ENCODE measurements at places on chromosomes 5 and 9.

DNA sequence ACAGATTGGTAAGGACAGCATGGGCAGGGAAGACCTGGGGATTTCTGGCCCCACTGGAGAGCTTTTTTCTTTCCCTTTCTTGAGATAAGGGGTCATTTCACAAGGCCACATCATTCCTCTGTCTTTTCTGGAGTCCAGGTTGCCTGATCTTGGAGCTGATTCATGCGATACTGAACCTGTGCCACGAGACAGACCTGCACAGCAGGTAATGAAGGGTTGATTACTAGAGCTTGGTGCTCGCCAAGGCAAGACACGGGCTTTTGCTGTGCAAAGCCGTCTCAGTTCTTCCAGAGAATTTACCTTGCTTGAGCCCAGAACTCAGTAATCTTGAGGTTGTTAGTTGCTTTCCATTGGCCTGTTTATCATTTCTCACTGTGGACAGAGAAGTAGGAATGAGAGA, 39.2 kb downstream of the NUP188 start:
- DNase-seq: no peak

DNA sequence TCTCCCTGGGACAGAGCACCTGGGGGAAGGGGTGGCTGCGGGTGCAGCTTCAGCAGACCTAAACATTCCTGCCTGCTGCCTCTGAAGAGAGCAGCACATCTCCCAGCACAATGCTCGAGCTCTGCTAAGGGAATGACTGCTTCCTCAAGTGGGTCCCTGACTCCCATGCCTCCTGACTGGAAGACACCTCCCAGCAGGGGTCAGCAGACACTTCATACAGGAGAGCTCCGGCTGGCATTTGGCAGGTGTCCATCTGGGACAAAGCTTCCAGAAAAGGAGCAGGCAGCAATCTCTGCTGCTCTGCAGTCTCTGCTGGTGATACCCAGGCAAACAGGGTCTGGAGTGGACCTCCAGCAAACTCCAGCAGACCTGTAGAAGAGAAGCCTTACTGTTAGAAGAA, 77.2 kb downstream of the SLCO6A1 start:
- no peak for DNase-seq

GRCh38 chr5:83914199-83914598, 193.5 kb upstream of the HAPLN1 start:
- DNase-seq: no peak

GRCh38 chr9:96065482-96066251, 190.2 kb downstream of the ERCC6L2 start:
- no peak for DNase-seq

- DNase-seq: no peak
These were observed 71.2 kb downstream of the SHB start for GRCh38 chr9:37997636-37998374.

DNA sequence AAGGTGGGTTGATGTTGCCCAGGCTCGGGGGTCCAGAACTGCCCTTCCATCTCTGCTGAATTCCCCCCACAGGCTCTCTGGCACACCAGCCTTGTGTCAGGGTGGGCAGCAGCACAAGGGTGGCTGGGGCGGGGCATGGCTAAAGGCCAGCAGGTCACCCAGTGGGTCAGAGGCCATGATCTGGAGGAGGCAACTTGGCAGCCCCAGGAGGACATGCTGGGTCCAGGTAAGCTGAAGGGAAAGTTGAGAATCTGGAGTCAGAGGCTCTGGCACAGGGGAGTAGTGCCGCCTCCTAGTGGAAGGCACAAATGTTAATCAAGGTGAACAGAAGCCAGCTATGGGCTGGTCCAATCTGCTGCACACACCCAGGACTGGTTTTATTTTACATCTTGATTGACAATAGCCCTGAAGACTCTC, 6.2 kb downstream of the TMEM8B start:
- DNase-seq: no peak
